T-helper 1 cell treated with Interleukin-12 subunit alpha and Interleukin-12 subunit beta and Interleukin-4 antibody, amounts not matched to agents 30 ng/mL and 1 ng/mL, for 36 hours (primary cell): ENCODE measurements at places on chromosomes 3 and 15. TPM values are rescaled to one million over a fixed set of nuclear protein-coding genes. Genes with fewer than 3 reads are reported as not detected.

The SLC28A2 gene
- total RNA-seq: not detected in 2 replicates

The ZPLD1 gene
- total RNA-seq: not detected in 2 replicates

The STRA6 gene
- 0.17 TPM in 1 of 2 replicates, not detected in the other for total RNA-seq

The GPR160 gene
- total RNA-seq: 5.1 and 6.5 TPM in 2 replicates

The SLC51A gene
- not detected in 2 replicates for total RNA-seq

The CCR8 gene
- total RNA-seq: 11.3 and 12.8 TPM in 2 replicates

The RAB6B gene
- 0.61 TPM in 2 replicates for total RNA-seq

The ZNF80 gene
- 0.32 and 0.39 TPM in 2 replicates for total RNA-seq

The ARF4 gene
- 75.8 and 78.2 TPM in 2 replicates for total RNA-seq

The LRRC31 gene
- not detected in 2 replicates for total RNA-seq
